Spleen (tissue), 13 donors: ENCODE measurements at places on chromosomes 2 and 18.

- no peak for DNase-seq
These were observed 2.2 kb downstream of the PLEKHA3 start for GRCh38 chr2:178482437-178482836.

- no peak for DNase-seq
These were observed 163.0 kb upstream of the SPHKAP start for GRCh38 chr2:228344531-228344930.

DNA sequence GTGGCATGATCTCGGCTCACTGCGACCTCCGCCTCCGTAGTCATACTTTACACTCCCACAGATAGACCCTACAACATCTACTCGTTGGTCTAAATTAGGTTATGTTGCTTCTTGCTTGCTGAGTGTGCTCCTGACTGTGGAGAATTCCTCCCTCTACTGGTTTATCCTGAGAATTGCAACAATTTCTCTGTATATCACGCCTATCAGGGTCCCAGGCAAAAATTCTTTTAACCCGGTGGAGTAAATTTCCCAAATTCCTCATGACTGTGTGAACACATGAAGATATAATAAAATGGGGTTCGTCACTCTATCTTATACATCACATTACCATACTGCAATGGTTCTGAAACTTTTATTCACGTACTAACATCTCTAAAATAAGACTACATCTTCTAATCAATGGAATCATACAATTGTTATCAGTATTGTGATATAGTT lies 156.7 kb downstream of the EVA1A start:
- no peak for DNase-seq

DNA sequence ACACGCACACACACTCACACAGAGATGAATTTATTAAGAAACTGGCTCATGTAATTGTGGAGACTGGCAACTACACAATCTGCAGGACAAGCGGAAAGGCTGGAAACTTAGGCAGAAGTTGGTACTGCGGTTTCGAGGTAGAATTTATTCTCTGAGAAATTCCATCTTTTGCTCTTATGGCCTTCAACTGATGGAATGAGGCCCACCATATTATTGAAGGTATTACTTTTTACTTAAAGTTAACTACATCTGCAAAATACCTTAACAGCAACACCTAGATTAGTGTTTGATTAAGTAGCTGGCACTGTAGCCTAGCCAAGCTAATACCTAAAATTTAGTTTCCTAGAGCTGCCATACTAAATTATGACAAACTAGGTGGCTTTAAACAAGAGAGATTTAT lies 384.0 kb upstream of the UBE2E3 start:
- DNase-seq: no peak

DNA sequence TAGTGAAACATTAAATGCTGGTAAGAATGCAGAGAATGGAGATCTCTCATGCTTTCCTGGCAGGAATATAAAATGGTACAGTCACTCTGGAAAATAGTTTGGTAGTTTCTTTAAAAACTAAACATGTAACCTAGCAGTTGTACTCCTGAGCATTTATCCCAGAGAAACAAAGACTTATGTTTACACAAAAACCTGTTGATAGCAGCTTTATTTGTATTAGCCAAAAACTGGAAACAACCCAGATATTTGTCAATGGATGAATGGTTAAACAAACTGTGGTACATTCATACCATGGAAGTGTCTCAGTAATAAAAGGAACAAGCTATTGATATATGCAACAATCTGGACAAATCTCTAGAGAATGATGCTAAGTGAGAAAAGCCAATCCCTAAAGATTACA lies 81.7 kb upstream of the CTAGE1 start:
- no peak for DNase-seq
